Posterior vena cava (tissue), 2 donors: ENCODE measurements at places on chromosomes 6 and 20. TPM values are rescaled to one million over a fixed set of nuclear protein-coding genes. Genes with fewer than 3 reads are reported as not detected.

Gene EFCAB8
- total RNA-seq: 0.81 TPM

Gene MRAP2
- 3.7 TPM for total RNA-seq

Gene BTNL2
- not detected for total RNA-seq

Gene ANKRD60
- total RNA-seq: not detected

Gene WFDC10B
- total RNA-seq: not detected

Gene WFDC5
- not detected for total RNA-seq

Gene MYT1
- total RNA-seq: not detected

Gene OGFR
- 29.4 TPM for total RNA-seq

Gene LAMA2
- total RNA-seq: 91.5 TPM
